PC-3 (cell line): ENCODE measurements at places on chromosomes 5 and 9.

DNA sequence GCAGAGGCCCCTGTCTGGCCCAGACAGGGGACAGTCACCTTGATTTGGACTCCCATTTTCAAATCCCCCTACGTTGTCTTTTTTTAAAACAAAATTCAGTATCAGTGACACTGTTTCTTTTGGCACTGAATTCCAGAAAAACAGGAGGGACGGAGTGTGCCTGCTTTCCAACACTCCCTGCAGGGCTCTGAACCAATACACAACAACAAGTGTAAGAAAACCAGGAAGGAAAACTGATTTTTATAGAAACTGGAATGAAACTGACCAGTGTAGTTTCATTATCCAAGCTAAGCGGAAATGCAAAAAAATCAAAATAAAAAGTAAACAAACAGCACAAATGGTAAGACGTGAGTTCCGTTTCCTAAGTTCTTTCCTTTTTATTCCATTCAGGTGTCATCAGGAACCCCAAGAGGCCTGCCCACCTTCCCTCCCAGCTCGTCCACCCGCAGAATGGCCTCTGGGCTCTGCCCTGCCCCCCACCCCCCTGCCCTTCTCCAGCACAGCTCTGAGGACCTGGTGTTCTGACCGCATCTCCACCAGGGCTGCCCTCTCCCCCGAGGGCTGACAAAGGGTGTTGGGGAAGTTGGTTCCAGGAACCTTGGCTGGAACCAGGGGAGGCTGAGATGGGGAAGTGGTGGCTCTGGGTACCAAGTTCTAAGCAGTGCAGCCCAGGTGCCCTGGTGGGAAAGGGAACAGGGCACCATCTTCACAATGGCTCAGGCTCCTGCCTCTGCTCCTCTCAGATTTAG lies 73.6 kb downstream of the PSD2 start:
- DNase-seq, result no peak

DNA sequence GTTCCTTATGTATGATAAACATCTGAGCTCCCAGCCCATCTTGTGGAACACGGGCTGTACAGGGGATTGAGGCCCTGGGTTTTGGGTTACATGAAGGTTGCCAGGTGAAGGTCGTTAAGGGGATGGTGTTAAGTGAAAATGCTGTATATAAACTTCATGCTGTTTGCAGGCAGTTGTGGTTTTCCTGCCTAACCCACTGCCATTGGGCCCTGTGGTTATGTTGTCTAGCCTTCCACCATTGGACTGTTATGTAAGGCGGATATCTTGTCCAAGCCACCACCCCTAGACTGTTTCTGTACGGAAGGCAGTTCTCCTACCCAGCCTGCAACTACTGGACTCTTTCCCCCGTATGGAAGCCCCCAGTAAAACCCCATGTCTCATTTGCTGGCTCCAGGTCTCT lies 246.1 kb downstream of the KIF4B start:
- DNase-seq, result no peak

DNA sequence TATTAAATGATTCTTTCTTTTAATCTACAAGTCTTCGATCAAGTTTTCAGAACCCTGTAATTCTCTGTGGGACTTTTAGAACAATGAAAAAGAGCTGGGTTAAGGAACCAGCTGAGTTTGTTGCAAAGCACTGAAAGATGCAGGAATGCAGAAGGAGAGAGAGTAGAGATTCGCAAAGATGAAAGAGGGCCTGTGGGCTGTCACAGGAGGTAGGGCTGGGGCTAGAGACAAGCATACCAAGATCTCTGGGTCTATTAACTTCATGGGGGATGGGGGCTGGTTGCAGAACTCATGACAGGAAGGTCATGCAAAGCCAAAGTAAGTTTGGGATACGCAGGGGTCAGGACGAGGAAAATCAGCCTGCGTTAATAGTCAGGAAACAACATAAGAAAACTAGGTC lies 81.8 kb downstream of the LURAP1L start:
- no peak for DNase-seq

- DNase-seq, result peak; percentile 55
Observed at GRCh38 chr5:36060420-36060887, 6.2 kb downstream of the UGT3A2 start.

DNA sequence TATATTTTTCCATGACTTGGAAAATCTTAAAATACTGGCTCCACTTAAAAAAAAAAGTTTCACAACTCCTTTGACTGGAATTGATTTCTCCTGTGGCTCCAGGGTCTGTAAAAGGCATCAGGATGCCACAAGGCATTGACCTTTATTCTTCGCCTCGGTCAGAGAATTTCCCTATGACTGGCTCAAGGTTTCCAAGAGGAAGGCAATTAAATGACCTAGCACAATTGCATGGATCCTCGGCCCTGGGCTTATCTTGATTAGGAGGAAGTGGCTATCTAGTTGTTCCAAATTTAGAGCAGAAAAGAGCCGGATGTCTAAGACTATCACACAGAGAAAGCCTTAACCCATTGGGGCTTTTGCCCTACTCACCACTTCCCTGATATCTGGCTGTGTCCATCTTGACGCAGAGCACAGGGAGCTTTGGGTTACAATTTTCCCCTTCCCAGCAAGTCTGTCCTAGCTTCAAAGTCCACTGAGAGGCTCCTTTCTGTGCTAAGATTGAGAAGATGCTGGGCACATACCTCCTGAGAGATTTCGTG lies 56.9 kb upstream of the COL15A1 start:
- DNase-seq, result no peak

- DNase-seq, result no peak
Observed at GRCh38 chr9:7201196-7201595, 443.4 kb downstream of the KDM4C start.

DNA sequence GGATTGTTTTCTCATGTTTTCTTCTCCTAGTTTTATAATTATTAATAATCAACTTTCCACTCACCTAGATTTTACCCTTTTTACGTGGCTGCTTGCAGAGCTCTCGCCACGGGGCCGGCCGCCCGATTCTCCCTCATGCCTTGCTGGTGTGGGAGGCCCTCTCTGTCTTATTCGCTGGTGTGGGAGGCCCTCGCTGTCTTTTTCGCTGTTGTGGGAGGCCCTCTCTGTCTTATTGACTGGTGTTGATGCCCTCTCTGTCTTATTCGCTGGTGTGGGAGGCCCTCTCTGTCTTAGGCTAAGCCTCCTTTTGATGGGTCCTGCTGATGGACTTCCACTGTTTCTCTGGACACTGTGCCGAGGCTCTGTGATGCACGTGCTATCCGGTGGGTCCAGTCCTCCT lies 161.3 kb upstream of the IRX2 start:
- DNase-seq, result no peak

DNA sequence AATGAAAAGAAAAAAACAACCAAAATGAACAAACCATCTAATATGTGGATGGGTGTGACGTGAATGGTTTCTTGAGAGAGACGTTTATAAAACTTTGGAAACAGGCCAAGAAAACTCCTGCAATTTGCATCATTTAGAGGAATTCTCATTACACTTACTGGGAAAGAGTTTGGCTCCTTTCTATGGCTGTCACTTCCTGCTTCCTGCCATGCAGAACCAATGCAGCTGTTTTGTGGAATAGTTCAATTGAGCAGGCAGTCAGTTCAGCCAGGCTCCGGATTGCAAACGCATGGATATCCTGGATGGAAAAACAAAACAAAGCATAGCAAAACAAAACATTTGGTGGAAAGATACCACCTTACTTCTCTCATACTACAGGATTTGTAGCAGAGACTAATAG lies 36.6 kb downstream of the FAM114A2 start:
- DNase-seq, result no peak

- DNase-seq, result no peak
Observed at GRCh38 chr9:117392992-117393391, 21.9 kb downstream of the ASTN2 start.

DNA sequence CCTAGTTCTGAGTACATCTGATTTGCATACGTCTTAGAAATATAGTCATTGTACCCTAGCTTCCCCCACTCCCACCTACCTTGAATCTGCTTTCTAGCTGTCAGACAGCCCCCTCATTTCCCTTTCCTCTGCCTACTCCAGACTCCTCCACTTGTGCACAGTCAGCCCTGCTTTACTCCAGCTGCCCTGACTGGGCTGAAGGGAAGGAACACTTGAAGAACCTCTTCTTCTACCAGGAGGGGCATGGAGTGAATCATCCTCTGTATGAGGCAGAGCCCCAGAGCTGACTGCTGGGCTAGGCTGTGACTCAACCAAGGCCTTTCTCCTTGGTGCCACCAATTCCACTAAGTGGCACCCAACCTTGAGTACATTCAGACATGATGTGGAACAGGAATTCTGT lies 18.1 kb upstream of the ZFR start:
- DNase-seq, result peak; percentile 54

DNA sequence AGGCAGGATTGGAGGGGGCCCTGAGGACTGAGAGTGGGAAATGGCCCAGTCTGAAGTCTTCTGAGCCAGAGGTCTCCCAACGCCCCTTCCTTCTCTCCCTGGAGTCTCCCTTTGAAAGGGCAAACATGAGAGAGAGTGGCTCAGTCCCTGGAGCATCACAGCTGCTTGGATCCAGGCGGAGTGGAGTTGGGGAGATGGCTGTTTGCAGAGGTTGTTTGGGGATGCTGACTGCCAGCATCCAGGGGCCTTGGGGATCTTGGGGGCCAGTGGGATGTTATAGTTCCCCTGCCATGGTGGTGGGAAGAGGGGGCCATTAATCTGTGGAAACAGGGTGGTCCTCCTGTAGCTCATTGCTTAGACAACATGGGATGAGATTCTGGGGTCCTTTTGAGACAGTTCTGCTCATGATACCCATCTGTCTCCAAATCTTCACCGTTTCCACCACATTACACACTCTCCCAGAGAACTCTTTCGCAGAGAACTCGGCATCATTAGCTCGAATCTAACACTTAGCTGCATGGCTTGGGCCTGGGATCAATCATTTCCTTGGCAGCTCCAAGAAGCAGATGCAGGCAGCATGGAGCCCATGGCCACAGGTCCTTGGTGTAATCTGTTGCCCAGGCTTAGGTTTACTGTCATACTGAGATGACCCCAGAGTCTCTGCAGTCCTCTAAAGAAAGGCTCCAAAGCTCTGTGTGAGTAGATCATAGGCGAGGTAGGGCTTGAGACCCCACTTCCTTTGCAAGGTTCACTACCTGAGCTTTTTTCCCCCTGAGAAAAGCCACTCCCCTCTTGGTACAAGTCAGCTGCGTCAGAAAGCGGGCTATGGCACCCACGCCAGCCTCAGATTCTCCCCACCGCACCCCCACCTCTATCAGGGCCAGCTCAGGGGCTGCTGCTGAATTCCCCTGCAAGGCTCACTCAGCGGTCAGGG lies 54.4 kb upstream of the SH3PXD2B start:
- DNase-seq, result no peak

GRCh38 chr9:13487071-13487470 lies 207.6 kb upstream of the MPDZ start:
- no peak for DNase-seq

DNA sequence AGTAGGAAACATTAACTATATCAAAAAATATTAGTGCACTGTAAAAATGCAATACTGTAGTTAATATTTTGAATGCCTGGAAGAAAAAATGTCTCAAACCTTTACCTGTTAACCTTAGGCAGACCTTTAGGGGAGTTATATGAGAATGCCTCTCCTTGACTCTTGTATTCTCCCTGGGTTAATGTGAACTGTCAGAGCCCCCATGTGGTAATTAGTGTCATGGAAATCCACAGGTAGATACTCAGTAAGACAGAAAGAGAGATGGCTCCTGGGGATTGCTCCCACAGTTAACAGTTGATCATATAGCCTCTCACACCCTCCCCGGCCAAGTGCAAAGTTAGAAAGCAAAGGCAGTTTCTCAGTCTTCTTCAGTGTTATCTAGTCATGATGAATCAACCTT lies 742.8 kb downstream of the NR2F1-AS1 start:
- DNase-seq, result peak; percentile 52

DNA sequence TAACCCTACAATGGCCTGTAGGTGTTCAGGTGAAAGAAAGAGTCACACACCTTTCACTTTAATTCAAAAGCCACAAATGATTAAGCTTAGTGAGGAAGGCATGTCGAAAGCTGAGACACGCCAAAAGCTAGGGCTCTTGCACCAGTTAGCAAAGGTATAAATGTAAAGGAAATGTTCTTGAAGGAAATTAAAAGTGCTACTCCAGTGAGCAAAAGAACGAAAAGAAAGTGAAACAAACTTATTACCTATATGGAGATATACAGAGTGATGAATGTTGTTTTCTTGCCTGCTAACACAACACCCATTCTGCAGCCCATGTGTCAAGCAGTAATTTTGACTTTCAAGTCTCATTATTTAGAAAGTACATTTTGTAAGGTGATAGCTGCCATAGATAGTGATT lies 254.2 kb upstream of the SLC24A2 start:
- no peak for DNase-seq

DNA sequence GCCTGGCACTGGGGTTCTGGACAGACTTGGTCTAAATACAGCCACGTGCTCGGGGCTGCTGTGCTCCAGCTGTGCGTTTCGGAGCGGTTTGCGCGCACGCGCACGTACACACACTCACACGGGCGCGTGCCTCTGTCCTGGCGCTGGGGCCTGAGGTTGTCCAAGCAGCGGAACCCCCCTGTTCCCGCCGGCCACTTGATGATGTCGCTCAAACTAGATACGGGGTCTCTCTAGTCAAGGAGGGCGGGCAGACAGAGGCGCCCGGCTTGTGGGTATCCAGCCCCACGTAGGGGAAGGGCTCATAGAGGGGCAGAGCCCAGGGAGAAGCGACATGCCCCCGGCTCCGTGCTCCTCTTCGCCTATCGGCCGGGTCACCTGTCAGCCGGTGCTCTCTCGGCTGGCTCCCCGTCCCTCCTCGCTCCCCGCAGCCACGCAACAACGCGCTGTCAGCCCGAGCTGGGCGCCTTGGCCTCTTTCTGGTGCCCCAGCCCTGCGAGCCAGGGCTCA lies 8.9 kb downstream of the NR2F1-AS1 start:
- no peak for DNase-seq

DNA sequence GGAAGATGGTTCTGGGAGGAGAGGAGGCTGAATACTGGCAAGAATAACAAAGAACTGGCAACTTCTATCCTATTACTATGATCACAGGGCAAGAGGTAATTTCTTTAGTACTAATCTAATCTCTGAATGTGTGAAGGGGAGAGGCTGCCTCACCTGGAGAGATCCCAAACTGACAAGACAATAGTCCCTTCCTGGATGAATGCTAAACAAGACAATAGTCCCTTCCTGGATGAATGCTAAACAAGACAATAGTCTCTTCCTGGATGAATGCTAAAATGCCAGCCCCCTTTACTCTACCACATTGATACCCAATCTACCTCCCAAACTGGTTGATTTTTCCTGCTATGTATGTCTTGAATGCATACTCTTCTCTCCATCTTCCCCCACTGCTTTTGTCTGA lies 145.2 kb downstream of the SIL1 start:
- DNase-seq, result no peak

DNA sequence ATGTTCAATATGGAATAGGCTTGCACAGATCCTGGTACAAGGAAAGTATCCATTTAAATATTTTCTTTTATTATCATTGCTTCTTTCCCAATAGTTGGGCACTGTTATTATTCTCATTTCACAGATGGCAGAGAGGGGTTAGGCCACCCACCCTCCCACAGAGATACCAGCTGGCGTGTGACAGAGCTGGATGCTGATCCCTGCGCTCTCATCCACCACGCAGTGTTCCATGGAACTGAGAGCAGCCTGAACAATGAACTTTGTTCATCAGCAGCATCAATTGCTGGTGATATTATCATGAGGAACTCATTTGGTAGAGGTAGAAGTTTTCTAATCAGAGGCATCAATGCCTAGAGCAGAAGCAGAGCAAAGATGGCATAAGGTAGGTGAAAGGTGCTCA lies 227.9 kb downstream of the ESM1 start:
- no peak for DNase-seq
